ENCODE measurements at places on chromosomes 2 and 18. TPM values are rescaled to one million over a fixed set of nuclear protein-coding genes. Genes with fewer than 3 reads are reported as not detected.

Gene CD207
- 0.11 TPM for total RNA-seq

Gene SLC11A1
- 0.09 TPM for total RNA-seq

Gene NAT8
- total RNA-seq = not detected

Gene TMEM178A
- 0.11 TPM for total RNA-seq

Gene POTEI
- 0.17 TPM for total RNA-seq

All from dermis lymphatic vessel endothelial cell (primary cell).